ENCODE measurements at places on chromosomes 4 and X.

- no peak for DNase-seq
These were observed 34.7 kb upstream of the NYX start for GRCh38 chrX:41412261-41413081.

DNA sequence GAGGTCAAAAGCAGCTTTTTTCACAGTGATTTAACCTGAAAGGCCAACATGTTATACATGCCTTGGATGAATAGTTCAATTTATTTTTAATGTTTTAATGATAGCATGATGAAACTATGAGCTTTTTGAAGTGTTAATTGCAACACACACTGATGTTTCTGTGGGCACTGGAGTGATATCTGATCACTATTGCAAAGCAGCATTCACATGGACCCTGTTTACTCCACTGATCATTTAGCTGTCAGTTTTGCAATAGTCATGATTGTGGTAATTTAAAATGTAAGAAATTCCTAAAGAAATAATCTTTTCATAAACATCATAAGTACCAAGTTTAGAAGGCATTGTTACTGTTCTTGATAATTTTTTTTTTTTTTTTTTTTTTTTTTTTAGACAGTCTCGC is 74.1 kb downstream of the ARSJ start:
- no peak for DNase-seq

DNA sequence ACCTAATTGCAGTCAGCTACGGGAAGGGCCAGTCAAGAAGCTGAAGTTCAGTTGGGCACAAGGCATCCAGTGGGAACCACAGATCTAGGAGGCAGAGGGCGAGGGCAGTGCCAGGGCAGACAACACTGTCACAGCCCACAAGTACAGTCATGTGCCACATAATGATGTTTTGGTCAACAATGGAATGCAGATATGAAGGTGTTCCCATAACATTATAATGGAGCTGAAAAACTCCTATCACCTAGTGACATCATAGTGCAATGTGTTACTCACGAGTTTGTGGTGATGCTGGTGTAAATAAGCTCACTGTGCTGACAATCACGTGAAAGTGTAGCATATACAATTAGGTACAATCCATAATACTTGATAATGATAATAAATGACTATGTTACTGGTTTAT is 4.5 kb upstream of the TMEM255A start:
- DNase-seq = no peak

- DNase-seq = no peak
These were observed 45.0 kb upstream of the SH3RF1 start for GRCh38 chr4:169315530-169316343.

DNA sequence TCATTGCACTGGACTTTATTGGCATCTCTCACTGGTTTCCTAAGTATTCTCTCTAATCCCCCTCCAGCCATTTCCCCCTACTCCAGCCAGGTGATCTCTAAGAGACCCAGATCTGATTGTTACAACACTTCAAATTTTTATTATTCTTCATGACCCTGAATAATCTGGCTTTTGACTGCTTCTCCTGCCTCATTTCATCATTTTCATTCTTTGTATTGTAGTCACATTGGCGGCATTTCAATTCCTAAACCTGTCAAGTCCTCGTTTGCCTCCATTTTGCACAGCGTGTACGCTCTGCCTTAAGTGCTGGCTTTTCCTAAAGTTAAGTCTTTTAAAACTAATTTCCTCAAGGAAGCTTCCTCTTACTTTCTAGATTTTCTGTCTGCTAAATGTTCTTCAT is 31.6 kb downstream of the UBE2K start:
- no peak for DNase-seq

DNA sequence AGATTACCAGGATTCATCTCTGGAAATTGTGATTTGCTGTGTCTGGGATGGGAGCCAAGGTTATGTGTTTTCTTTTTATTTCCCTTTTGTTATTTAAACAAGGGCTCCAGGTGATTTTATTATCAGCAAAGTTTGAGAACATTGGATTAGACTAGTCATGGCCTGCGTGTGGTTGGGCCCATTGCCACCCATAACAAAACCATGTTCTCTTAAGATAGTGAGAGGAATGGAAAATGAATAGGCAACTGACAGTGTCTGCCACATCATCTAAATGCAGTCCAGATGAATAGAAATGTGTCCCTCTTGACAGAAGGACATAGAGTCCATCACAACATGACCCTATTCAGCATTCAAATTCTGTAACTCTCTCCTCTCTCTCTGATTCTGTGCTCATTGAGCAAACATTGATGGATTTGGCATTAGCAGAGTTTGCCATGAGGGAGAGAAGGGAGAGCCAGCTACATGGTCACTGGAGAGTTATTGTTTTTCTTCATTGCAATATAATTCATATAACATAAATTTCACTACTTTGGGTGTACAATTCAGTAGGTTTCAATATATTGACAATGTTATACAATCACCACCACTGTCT is 11.7 kb downstream of the XK start:
- DNase-seq = no peak

DNA sequence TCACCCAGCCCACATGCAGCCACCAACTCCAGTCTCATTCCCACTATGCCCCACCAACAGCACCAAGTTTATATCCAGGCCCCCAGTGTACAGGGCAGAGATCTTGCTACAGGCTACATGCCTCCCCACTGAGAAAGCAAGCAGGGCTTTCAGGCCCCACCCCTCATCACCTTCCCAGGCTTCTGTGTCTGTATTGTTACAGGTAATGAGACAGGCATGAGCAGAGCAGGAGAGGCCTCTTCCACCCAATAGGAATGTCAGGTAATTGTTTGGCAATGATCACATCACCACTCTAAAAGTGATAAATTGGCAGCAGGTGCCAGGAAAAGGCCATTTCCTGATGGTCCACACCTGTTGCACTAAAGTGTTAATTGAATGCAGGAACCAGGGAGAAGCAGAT is 102.5 kb downstream of the ZNF518B start:
- DNase-seq = no peak

GRCh38 chr4:83753260-83753659 is 217.4 kb downstream of the GPAT3 start:
- DNase-seq = no peak

DNA sequence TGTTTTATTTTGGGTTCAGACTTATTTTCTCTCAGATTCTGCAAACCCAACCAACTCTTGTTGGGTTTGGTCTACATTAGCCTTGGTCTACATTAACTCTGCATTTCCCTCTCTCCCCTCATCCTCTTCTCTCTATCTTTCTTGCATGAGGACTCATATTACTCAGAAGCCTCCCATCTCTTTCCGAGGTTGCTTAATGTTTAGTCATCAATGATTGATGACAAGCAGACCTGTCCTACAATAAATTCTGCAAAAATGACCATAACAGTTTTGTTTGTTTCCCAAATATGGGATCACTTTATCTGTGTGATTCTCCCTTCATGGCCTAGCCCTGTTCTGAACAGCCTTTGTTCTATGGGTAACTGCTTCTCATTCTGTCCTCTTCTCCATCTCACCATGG is 75.2 kb downstream of the GABRB1 start:
- no peak for DNase-seq

Measured in stimulated activated CD8-positive, alpha-beta memory T cell treated with anti-CD3 and anti-CD28 coated beads, Interleukin-2, amount 100 ng/mL, for 48 hours (primary cell).